A549 treated with Mapracorat at 1 μM for 4 hours (cell line): ENCODE measurements at places on chromosomes 1 and 21. TPM values are rescaled to one million over a fixed set of nuclear protein-coding genes. Genes with fewer than 3 reads are reported as not detected.

The ZDHHC18 gene
- 35.3 to 46.7 TPM (median 42.2 TPM) in 5 replicates for total RNA-seq

The CLDN17 gene
- total RNA-seq = not detected in 5 replicates

The SYNC gene
- 10.7 to 15.2 TPM (median 14.5 TPM) in 5 replicates for total RNA-seq

The PRRX1 gene
- not detected in 5 replicates for total RNA-seq

The SPAG17 gene
- not detected in 5 replicates for total RNA-seq

The LMX1A gene
- not detected in 5 replicates for total RNA-seq

The ZNF683 gene
- total RNA-seq = not detected in 5 replicates

The RBP7 gene
- total RNA-seq = 4.7 to 7.7 TPM (median 6.5 TPM) in 5 replicates

The APH1A gene
- total RNA-seq = 128 to 148 TPM (median 139 TPM) in 5 replicates

The SLC5A3 gene
- total RNA-seq = 2.3 to 3.0 TPM (median 2.6 TPM) in 5 replicates

The PGLYRP3 gene
- total RNA-seq = not detected in 5 replicates

The CYP4Z1 gene
- not detected in 5 replicates for total RNA-seq

The VSIG8 gene
- total RNA-seq = 0.17 TPM in 1 of 5 replicates, not detected in the others

The FCRL6 gene
- total RNA-seq = not detected in 5 replicates

The CA6 gene
- total RNA-seq = not detected in 5 replicates

The LRRC53 gene
- total RNA-seq = not detected in 5 replicates

The RAB7B gene
- 0.92 to 1.7 TPM (median 0.96 TPM) in 5 replicates for total RNA-seq

The FCN3 gene
- not detected in 5 replicates for total RNA-seq
